ENCODE measurements at places on chromosomes 5 and 9. TPM values are rescaled to one million over a fixed set of nuclear protein-coding genes. Genes with fewer than 3 reads are reported as not detected.

Gene NRG2
- total RNA-seq, result 0.72 TPM

Gene SPINK5
- total RNA-seq, result not detected

Gene CDKN2B
- 50.7 TPM for total RNA-seq

Gene OCLN
- 6.2 TPM for total RNA-seq

Gene STRBP
- 2.9 TPM for total RNA-seq

Gene GZMA
- not detected for total RNA-seq

Gene MARCHF11
- not detected for total RNA-seq

DNA sequence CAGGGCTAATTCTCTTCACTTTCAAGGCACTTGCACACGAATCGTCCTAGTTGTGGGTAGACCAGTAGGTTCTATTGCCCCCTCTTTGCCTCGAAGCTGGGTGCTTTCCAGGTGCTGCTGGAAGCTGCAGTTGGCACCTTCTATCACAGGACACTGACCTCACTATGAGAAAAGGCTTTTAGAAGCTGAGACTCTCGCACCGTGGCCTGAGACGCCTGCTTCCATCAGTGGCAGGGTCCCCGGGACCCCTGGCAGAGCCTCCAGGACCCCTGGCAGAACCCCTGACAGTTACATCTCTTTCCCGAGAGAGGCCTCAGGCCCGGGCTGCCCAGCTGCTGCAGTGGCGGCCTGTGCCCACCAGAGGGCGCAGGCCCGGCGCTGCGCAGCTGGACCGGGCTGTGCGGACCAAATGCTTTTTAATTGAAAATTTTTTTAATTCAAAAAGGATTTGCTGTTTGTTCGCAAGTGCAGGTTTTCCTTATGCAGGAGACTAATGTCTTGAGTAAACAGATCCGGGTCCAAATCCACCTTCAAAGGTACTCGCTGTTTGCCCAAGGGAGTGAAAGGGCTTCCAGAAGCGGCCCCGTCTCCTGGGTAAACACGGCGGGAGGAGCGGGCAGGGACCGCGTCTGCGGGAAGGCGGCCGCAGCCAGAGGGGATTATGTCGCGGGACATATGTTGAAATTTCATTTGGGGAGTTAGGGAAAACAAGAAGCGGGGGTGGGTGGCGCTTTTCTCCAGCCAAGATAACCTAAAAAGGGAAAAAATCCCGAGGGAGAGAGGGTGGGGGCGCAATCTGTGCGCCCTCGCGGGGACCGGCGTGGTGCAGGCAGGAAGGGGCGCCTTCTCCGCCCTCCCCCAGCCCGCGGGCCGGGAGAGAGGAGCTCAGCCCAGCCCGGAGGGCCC, 114.5 kb upstream of the LMX1B start:
- H3K27ac ChIP-seq, result no peak overlapping the region
- peaks cover 18% of the 10 kb centered on the region for H3K4me1 ChIP-seq
- no peaks in the 10 kb centered on the region for H3K36me3 ChIP-seq
- peak; percentile 94 for DNase-seq
- peak overlapping the region; percentile 76 for H3K4me3 ChIP-seq
- peaks cover 4% of the 10 kb centered on the region for H3K27me3 ChIP-seq

GRCh38 chr5:1474866-1475543, 29.8 kb upstream of the SLC6A3 start:
- H3K27me3 ChIP-seq, result no peaks in the 10 kb centered on the region
- H3K36me3 ChIP-seq, result peaks cover 39% of the 10 kb centered on the region
- no peaks in the 10 kb centered on the region for H3K4me1 ChIP-seq

GRCh38 chr9:37801959-37802711, 1.5 kb downstream of the DCAF10 start:
- H3K27me3 ChIP-seq, result no peaks in the 10 kb centered on the region
- H3K4me3 ChIP-seq, result peak overlapping the region; percentile 93
- no peaks in the 10 kb centered on the region for H3K36me3 ChIP-seq
- peak overlapping the region; percentile 74 for H3K27ac ChIP-seq
- DNase-seq, result no peak
- peaks cover 18% of the 10 kb centered on the region for H3K4me1 ChIP-seq

- H3K4me1 ChIP-seq, result no peaks in the 10 kb centered on the region
- H3K27me3 ChIP-seq, result no peaks in the 10 kb centered on the region
- no peak overlapping the region for H3K27ac ChIP-seq
- no peak overlapping the region for H3K4me3 ChIP-seq
- H3K36me3 ChIP-seq, result peaks cover 61% of the 10 kb centered on the region
- DNase-seq, result peak; percentile 74
Observed at GRCh38 chr5:179869641-179870402, 11.2 kb upstream of the MRNIP start.

- H3K4me3 ChIP-seq, result peak overlapping the region; percentile 63
- no peaks in the 10 kb centered on the region for H3K27me3 ChIP-seq
- peaks cover 11% of the 10 kb centered on the region for H3K36me3 ChIP-seq
- H3K4me1 ChIP-seq, result peaks cover 13% of the 10 kb centered on the region
- peak; percentile 92 for DNase-seq
Observed at GRCh38 chr9:128921881-128922763, 1.3 kb downstream of the PHYHD1 start.

DNA sequence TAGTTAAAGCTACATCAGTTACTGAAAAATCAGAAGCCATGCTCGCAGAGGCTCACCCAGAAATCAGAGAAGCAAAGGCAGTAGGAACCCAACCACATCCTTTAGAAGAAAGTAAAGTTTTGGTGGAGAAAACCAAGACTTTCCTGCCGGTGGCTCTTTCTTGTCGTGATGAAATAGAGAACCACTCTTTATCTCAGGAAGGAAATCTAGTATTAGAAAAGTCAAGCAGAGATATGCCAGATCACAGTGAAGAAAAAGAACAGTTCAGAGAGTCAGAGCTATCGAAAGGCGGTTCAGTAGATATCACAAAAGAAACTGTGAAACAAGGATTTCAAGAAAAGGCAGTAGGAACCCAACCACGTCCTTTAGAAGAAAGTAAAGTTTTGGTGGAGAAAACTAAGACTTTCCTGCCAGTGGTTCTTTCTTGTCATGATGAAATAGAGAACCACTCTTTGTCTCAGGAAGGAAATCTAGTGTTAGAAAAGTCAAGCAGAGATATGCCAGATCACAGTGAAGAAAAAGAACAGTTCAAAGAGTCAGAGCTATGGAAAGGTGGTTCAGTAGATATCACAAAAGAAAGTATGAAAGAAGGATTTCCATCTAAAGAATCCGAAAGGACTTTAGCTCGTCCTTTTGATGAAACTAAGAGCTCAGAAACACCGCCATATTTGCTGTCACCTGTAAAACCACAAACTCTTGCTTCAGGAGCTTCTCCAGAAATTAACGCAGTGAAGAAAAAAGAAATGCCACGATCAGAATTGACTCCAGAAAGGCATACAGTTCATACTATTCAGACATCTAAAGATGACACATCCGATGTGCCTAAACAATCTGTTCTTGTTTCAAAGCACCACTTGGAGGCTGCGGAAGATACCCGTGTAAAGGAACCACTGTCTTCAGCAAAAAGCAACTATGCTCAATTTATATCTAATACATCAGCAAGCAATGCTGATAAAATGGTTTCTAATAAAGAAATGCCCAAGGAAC, 47.2 kb downstream of the CMYA5 start:
- H3K4me1 ChIP-seq, result no peaks in the 10 kb centered on the region
- no peak overlapping the region for H3K27ac ChIP-seq
- DNase-seq, result no peak
- H3K27me3 ChIP-seq, result peaks cover 37% of the 10 kb centered on the region
- no peaks in the 10 kb centered on the region for H3K36me3 ChIP-seq

- H3K4me3 ChIP-seq, result no peak overlapping the region
- no peak overlapping the region for H3K27ac ChIP-seq
- DNase-seq, result no peak
- H3K27me3 ChIP-seq, result no peaks in the 10 kb centered on the region
- peaks cover 14% of the 10 kb centered on the region for H3K4me1 ChIP-seq
Observed at GRCh38 chr5:103620851-103621547, 58.4 kb upstream of the NUDT12 start.

DNA sequence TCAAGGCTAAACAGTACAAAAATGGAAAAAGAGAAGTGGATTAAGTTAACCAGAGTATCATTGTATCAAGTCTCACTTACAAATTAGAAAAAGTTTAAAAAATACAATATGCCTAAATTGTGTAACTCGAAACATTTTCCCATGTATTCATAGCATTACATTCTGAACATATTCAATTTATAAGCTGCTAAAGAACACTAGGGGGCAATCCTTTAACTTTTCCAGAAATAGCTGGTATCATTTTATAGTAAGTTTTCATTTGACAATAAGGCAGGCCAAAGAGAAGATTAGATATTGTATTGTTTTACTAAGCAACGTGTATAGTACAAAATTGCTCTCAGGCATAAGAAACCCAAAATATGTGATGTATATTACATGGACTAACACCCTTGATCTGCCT, 234.6 kb downstream of the ADGRV1 start:
- DNase-seq, result no peak
- no peaks in the 10 kb centered on the region for H3K4me1 ChIP-seq
- no peaks in the 10 kb centered on the region for H3K36me3 ChIP-seq
- H3K27me3 ChIP-seq, result no peaks in the 10 kb centered on the region
- no peak overlapping the region for H3K27ac ChIP-seq

- no peak overlapping the region for H3K4me3 ChIP-seq
- DNase-seq, result no peak
- H3K36me3 ChIP-seq, result no peaks in the 10 kb centered on the region
- no peaks in the 10 kb centered on the region for H3K4me1 ChIP-seq
- H3K27ac ChIP-seq, result no peak overlapping the region
Observed at GRCh38 chr5:123083298-123083697, 5.7 kb upstream of the PRDM6 start.

GRCh38 chr5:44568519-44568918, 179.3 kb upstream of the FGF10 start:
- no peaks in the 10 kb centered on the region for H3K36me3 ChIP-seq
- H3K4me1 ChIP-seq, result no peaks in the 10 kb centered on the region
- DNase-seq, result no peak
- no peaks in the 10 kb centered on the region for H3K27me3 ChIP-seq

DNA sequence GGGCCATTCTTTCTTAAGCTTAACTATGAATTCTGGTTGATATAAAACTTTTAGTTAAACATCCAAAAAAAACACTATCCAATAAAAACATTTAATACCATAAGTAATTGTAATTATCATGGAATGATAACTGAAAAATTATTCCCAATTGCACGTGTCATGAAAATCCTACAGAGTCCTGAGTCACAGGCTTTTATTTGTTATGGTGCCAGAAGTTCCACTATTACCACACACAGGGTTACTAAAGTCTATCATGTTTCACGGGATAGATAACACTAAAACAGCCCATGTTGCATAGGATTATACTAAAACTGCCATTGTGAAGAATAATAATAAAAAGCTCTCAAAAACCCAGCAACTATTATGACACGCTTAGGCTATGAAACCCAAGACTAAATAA, 1381.8 kb downstream of the EFNA5 start:
- no peak for DNase-seq
- H3K4me1 ChIP-seq, result peaks cover 21% of the 10 kb centered on the region
- no peak overlapping the region for H3K4me3 ChIP-seq
- no peak overlapping the region for H3K27ac ChIP-seq

DNA sequence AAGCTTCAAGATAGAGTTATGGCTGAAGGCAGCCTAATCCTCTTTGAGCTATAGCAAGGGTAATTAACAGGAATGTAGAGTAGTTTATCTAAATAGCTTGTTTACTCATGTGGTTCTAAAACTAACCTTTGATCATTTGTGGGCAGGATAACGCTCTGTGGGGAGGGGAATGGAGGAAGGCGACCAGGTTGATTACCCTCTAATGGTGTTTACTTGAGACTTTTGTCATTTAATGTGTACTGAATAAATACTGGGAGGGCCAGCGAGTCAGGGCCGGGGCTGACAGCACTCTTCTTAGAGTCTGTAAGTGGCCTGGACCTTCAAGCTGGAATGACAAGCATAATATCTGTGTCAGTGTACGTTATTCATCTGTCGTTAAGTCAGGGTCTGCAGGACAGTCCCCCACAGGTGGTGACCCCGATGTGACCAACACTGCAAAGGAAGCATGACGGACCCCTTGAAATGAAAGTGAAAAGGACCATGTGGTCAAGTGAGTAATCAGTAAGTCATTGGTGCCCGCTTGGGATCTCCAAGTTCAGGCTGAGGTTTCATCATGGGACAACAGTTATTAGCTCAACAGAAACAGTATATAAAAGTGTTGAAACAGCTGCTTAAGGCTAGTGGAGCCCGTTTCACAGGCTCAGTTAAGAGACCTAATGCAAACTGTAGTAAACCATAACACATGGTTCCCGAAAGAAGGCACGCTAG, 162.6 kb downstream of the CPLANE1 start:
- peaks cover 3% of the 10 kb centered on the region for H3K4me1 ChIP-seq
- no peaks in the 10 kb centered on the region for H3K27me3 ChIP-seq
- peaks cover 2% of the 10 kb centered on the region for H3K36me3 ChIP-seq
- peak overlapping the region; percentile 21 for H3K4me3 ChIP-seq
- DNase-seq, result no peak
- H3K27ac ChIP-seq, result peak overlapping the region; percentile 45

DNA sequence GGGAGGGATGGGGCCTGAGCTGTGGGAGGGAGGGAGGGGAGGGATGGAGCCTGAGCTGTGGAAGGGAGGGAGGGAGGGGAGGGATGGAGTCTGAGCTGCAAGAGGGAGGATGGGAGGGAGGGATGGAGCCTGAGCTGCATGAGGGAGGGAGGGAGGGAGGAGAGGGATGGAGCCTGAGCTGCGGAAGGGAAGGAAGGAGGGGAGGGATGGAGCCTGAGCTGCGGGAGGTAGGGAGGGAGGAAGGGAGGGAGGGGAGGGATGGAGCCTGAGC, 124.0 kb upstream of the ERCC6L2 start:
- DNase-seq, result no peak
- no peak overlapping the region for H3K27ac ChIP-seq
- H3K4me1 ChIP-seq, result no peaks in the 10 kb centered on the region
- H3K36me3 ChIP-seq, result no peaks in the 10 kb centered on the region

DNA sequence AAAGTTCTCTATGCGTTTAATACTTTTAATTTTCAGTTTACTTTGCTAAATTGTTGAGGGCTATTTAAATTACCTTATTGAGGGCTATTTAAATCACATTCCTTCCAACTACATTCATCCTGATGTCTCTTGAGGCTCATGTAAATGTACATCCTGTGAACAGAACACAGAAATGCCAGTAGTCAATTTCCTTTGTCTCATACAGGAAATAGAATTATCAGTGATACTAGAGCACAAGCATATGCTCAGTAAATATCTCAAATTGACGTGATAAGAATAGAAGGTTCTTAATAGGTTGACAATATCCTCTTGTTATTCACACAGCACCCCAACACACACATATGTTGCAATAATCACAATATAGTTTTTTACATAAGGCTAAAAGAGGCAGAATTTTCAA, 449.0 kb downstream of the CYLC2 start:
- H3K27me3 ChIP-seq, result no peaks in the 10 kb centered on the region
- DNase-seq, result no peak
- H3K27ac ChIP-seq, result no peak overlapping the region
- no peaks in the 10 kb centered on the region for H3K36me3 ChIP-seq
- no peak overlapping the region for H3K4me3 ChIP-seq

- H3K4me3 ChIP-seq, result no peak overlapping the region
- H3K27ac ChIP-seq, result no peak overlapping the region
- no peaks in the 10 kb centered on the region for H3K4me1 ChIP-seq
- no peak for DNase-seq
Observed at GRCh38 chr5:133370036-133370831, 242.1 kb downstream of the FSTL4 start.

DNA sequence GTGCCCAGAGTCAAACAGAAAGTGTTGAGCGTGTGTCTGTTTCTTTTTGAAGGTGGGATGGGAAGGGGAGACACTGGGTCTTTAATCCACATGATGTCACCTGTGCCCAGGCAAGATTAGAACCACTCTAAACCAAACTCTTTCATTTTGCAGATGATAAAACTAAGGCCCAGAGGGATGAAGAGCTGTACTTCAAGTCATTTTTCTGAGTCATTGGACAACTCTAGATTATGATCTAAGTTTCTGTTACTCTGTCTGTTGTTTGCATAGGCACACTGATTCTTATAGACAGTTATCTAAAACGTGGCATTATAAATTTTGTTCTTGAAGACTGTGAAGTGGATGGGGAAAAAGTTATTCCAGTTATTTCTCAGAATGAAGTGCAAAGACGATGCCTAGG, 48.8 kb downstream of the MAST4 start:
- no peak overlapping the region for H3K4me3 ChIP-seq
- H3K27ac ChIP-seq, result no peak overlapping the region
- DNase-seq, result no peak
- H3K27me3 ChIP-seq, result no peaks in the 10 kb centered on the region
- H3K36me3 ChIP-seq, result no peaks in the 10 kb centered on the region

Data from osteoblast (primary cell).